ENCODE measurements at places on chromosomes 4 and X. TPM values are rescaled to one million over a fixed set of nuclear protein-coding genes. Genes with fewer than 3 reads are reported as not detected.

DNA sequence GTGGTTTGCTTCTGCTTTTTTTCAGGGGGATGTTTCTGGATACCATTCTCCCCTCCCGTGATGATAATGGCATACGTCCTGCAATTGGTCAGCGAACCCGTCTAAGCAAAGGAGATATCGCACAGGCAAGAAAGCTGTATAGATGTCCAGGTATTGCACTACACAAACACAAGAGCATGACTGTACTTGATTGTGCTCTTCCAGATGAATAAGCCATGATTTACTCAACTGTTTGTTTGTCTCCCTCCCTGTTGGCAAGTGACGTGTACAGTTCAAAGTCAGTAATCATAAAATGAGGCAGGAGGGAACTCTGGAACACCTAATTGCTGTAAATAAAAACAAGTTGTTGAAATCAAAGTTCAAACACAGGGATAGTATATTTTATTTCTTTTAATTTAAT is 141.4 kb downstream of the TLL1 start:
- H3K4me3 ChIP-seq: no peak overlapping the region
- no peaks in the 10 kb centered on the region for H3K4me1 ChIP-seq
- no peaks in the 10 kb centered on the region for H3K27me3 ChIP-seq
- no peak overlapping the region for H3K27ac ChIP-seq

The DOK7 gene
- total RNA-seq: not detected

The TBX22 gene
- not detected for total RNA-seq

The CXorf49 gene
- not detected for total RNA-seq

DNA sequence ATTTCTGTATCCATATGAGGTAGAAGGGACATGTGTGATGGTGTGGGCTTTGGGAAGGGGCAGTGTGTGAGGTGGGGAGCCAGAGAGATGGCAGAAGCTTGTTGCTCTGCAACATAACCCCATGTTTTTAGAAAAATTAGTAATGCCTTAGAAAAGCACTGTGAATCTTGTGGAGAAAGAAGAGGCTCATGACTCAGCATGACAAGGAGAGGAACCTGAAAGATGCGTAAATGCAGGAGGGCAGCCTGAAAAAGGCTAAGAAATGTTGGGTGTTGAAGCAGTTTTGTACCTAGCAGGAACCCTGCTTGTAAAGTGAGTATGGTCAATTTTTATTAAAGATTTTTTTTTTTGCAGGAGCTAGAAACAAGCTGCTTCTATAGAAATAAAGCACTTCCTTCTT is 59.8 kb downstream of the ARSJ start:
- H3K27me3 ChIP-seq: no peaks in the 10 kb centered on the region
- no peak overlapping the region for H3K4me3 ChIP-seq
- H3K4me1 ChIP-seq: no peaks in the 10 kb centered on the region
- H3K27ac ChIP-seq: no peak overlapping the region
- no peak for DNase-seq
- no peaks in the 10 kb centered on the region for H3K36me3 ChIP-seq

GRCh38 chr4:1502976-1503375 is 96.7 kb upstream of the NKX1-1 start:
- H3K36me3 ChIP-seq: no peaks in the 10 kb centered on the region
- DNase-seq: no peak
- H3K27ac ChIP-seq: no peak overlapping the region
- no peak overlapping the region for H3K4me3 ChIP-seq
- H3K4me1 ChIP-seq: no peaks in the 10 kb centered on the region
- H3K27me3 ChIP-seq: no peaks in the 10 kb centered on the region

DNA sequence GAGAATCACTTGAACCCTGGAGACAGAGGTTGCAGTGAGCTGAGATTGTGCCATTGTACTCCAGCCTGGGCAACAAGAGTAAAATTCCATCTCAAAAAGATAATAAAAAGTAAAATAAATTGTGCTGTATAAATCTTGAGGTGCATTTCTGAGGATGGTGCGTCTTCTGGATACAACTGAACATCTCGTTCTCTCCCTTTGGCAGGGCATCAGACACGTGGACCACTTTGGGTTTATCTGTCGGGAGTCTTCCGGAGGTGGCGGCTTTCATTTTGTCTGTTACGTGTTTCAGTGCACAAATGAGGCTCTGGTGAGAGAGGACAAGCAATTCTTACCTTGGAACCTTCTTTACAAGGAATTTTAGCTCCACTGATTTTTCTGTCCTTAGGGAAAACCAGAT is 60.2 kb downstream of the PTTG2 start:
- H3K4me1 ChIP-seq: peaks cover 2% of the 10 kb centered on the region
- peaks cover 35% of the 10 kb centered on the region for H3K36me3 ChIP-seq
- no peaks in the 10 kb centered on the region for H3K27me3 ChIP-seq
- DNase-seq: no peak

- no peaks in the 10 kb centered on the region for H3K27me3 ChIP-seq
- no peaks in the 10 kb centered on the region for H3K36me3 ChIP-seq
- H3K4me3 ChIP-seq: no peak overlapping the region
- H3K4me1 ChIP-seq: no peaks in the 10 kb centered on the region
These were observed 691.9 kb downstream of the TECRL start for GRCh38 chr4:63717384-63717783.

- H3K4me1 ChIP-seq: peaks cover 11% of the 10 kb centered on the region
- no peak for DNase-seq
- no peak overlapping the region for H3K27ac ChIP-seq
- no peaks in the 10 kb centered on the region for H3K27me3 ChIP-seq
- peaks cover 24% of the 10 kb centered on the region for H3K36me3 ChIP-seq
These were observed 17.3 kb downstream of the COQ2 start for GRCh38 chr4:83267121-83267829.

Data from activated CD8-positive, alpha-beta T cell treated with anti-CD3 and anti-CD28 coated beads for 36 hours (primary cell).